ENCODE measurements at places on chromosomes 7 and 10. TPM values are rescaled to one million over a fixed set of nuclear protein-coding genes. Genes with fewer than 3 reads are reported as not detected.
A peak's percentile ranks its signal among the peaks of the same experiment; 100 is the strongest.

DNA sequence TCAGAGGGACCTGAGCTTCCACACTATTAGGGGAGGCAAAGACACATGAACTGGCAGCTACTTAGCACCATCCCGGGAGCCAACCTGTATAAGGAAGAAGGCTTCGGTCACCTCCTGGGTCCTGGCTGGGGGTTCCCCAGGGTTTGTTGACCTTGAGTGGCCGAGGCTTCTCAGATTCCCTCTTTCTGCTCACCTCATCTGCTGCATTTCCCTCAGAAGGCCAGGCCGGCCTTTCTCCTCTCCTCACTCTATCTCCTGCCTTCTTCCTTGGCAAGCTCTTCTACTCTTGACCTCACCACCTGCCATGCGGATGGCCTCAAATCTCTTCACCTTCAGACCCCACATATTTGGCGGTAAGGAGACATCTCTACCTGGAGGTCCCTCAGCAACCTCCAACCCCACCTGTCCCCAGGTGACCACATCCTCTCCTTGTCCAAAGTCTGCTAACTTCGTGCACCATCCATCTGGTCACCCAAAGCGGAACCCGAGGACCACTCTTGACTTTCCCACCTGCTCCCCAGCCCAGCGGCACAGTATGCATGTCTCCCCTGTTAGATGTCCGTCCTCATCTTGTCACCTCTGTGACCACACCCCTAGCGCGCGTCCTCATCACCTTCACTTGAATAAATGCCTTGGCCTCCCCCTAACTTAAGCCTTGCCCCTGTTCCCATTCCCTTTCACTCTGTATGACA lies 133.8 kb upstream of the UNC5B start:
- no peak for DNase-seq

DNA sequence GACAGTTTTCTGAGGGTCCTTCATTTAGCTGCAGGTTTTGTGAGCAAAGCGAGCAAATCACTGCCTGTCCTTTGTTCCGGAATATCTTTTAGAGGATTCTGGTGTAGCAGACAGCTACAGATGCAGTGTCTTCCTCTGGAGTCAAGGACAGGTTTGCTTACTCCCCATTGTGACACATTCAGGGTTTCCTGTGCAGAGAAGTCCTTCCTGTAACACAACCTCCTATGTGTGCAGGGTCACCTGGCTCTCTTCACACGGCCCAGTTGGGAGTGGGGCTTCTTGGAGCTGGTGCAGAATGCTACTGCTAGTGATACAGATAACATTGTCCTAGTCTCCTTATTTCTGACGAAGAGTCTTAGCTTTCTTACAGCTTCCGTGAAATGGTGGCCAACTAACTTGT lies 47.9 kb downstream of the RBM33 start:
- DNase-seq: no peak

DNA sequence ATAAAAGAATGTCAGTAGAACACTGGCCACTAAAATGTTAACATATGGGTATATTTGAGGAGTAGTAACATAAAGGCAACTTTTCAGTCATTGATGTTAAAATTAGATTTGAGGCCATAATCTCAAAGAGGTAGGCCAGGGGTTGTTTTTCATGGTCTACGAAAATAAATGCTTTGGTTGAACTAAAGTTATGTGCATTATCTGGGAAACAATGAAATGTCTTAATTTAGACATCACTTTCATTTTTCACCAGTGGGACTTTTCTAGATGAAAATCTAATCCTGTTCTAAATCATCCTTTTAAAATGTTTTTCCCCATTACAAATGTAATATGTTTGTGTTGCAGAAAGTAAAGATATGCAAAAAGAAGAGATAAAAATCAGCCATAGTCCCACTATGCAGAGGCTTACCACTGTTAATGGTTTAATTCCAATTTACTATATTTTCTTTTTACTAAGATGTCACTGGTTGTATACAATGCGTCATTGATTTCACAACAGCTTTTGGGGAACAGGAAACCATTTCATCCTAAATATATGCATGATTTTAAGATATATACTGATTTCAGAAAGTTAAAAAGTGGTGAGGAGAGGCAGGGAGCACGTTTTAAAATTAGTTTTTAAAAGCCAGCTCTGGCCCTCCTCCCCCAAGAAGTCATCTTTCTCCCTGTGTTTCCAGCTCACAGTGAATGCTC lies 64.3 kb downstream of the ARID5B start:
- no peak for DNase-seq

DNA sequence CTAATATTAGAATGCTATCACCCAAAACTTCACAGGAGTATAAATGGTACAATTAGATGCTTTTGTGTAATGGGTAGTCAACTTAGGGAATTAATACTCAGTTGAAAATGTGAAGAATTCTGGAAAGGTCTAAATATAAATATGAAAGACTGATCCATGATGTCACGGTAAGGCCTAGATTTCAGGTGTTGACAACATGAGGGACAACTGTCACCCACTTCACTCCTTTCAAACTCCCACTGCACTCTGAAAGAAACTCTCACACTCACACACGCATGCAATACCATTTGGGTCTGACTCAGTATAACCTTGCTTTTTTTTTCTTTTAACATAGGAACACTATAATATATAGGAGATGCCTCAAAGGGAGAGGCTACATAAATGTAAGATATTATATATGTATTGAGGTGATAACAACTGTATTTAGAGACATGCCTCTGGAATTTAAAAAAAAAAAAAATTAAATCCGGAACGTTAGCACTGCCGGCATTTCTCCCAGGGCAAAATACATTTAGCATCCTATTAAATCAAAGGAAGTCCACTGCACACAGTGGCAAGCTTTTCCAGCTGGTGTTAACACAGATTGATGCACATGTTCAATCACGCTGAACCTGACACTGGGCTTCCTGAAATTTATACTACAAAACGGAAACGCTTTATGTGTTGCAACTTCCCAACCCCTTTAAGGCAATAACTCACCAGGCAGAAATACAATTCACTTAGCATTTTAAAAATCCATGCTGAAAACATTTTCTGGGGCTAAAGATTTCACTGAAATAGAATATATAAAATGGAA lies 74.9 kb downstream of the RSU1 start:
- DNase-seq: no peak

DNA sequence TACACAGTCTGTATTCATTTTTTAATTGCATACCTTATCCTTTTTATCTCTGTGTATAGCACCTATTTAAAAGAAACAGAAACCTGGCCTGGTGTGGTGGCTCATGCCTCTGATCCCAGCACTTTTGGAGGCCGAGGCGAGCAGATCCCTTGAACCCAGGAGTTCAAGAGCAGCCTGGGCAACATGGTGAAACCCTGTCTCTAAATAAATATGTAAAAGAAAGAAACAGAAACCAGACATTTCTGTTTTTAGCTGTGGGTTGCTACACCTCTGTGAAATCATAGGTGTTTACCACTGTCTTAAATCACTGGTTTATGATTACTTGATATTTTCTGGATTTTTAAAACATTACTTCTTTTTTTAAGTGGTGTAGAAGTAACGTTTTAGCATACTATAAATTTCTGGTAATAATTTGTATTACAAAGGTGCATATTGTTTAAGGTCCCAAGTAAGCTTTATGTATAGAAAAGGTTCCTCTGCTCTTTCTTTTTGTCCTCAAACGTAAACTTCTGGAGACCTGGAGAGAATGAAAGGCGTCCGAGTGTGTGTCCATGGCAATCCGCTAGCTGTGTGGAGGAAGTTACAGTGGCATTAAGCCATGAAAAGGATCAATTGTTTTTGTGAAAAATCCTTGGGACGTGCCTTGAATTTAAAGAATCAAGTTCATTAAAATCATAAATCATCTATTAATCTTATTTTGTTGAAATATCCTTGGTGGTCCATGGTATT lies 41.1 kb downstream of the PTPRZ1 start:
- no peak for DNase-seq

DNA sequence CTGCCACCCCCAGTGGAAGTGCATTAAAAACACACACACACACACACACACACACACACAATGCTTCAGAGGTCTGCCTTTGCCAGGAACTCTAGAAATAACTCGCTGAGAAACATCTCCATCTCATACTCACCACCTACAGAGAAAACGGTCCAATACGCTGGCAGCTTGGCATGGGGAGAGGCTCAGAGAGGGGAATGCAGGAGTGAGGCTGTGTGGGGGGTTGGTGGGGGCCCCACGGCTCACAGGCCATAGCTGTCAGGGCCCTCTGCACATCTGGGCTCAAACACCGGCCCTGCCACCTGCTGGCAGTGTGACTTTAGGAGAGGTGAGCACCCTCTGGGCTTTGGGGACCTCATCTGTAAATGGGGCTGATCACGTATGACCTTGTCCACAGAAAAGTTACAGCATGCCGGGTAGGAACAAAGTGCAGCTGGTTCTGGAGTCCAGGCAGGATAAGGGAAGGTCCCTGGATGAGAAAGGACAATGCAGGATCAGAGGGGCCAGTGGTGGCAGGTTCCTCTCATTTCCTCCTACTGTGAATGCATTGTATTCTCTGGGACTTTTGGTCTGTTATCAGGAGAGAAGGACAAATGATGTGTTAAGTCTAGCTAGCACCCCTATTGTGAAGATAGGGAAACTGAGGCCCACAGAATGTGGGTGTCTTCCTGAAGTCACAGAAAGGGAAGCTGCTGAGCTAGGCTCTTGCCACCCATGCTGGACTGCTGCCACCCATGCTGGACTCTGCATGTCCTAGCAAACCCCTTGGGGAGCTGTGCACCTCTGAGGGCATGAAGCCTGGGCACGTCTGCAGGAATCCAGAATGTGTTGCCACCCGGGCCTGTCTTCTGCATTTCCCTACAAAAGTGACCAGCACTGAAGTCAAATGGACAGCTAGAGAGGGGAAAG lies 404.6 kb downstream of the RPS24 start:
- DNase-seq: no peak

- DNase-seq: no peak
Measured at GRCh38 chr10:70600512-70601395, 1.8 kb downstream of the PRF1 start.

DNA sequence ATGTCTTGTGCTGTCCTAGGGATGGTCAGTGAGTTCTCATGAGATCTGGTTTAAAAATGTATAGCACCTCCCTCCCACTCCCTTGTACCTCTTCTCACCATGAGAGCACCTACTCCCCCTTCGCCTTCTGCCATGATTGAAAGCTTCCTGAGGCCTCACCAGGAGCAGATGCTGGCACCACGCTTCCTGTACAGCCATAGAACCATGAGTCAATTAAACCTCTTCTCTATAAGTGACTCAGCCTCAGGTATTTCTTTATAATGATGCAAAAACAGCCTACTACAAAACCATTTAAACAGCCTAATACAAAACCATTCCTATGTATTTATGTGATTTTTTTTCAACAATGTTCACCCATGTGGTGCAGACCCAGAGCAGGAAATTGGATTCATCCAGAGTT lies 32.0 kb downstream of the KDM7A start:
- no peak for DNase-seq

GRCh38 chr7:135366843-135367508 lies 133.3 kb downstream of the STRA8 start:
- DNase-seq: no peak

- DNase-seq: peak; percentile 53
Measured at GRCh38 chr7:140899883-140900282, 24.8 kb downstream of the BRAF start.

DNA sequence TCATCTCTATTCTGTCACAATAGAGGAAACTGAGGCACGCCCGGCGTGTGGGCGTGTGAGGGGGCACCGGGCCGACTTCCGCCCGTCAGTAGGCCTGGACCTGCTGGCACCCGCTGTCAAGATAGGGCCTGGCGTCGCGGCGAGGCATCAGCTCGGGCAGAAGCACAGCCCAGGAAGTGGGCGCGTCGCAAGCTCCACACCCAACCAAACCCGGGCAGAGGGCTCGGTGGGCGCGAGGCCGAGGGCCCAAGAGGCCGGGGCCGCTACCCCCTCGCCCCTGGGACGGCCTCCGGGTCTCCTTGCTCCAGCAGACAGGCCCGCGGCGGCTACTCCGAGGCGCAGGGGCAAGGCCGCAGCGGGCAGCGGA lies 91.2 kb downstream of the SPAG6 start:
- no peak for DNase-seq

GRCh38 chr7:14309432-14309831 lies 320.0 kb upstream of the ETV1 start:
- no peak for DNase-seq

GRCh38 chr7:134435161-134435920 lies 23.6 kb downstream of the AKR1B1 start:
- no peak for DNase-seq

DNA sequence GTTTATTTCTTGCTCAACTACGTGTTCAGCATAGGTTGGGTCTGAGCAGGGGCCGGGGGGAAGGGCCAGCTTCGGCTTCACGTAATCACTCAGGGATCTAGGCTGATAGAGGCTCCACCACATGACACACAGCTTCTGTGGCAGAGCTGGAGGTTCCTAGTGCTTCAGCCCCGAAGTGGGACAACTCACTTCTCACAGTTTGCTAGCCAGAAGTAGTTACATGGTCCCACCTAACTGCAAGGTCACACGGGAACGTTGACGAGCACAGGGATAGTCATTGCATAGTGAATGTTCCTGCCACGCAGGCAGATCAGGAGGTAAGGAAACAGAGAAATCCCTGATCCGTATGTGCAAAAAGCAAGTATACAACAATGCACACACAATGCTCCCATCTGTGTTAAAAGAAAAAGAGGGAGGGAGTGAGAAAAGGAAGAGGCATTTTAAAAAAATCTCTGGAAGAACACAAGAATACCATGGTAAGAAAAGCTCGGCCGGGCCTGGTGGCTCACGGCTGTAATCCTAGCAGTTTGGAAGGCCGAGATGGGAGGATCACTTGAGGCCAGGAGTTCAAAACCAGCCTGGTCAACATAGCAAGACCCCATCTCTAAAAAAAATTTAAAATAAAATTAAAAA lies 16.9 kb downstream of the SMURF1 start:
- DNase-seq: peak; percentile 34

DNA sequence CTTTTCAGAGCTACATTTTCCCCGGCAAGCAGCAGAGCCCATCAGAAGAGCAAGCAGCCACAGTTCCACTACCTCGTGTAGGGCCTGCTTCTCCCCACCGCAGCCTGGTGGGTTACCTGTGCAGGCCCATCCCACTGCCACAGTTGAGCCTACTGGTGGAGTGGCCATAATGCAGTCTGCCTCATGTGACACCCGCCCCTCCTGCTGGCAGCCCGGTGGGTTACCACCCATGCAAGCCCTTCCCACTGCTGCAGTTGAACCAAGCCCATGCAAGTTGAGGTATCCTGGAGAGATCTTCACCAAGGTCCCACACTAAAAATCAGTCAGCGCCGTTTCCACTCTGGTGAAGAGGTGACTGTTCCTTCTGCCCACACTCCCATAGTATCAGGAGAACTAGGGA lies 32.1 kb upstream of the CNNM1 start:
- peak; percentile 42 for DNase-seq

Gene ADAM22
- 2.8 TPM for polyA plus RNA-seq

Gene RNF148
- polyA plus RNA-seq: not detected

Gene SHH
- polyA plus RNA-seq: not detected

Gene NOLC1
- 126 TPM for polyA plus RNA-seq

Gene ADAMTS14
- 1.5 TPM for polyA plus RNA-seq
